ENCODE measurements at places on chromosomes 1 and 21. TPM values are rescaled to one million over a fixed set of nuclear protein-coding genes. Genes with fewer than 3 reads are reported as not detected.

GRCh38 chr1:100178091-100178490 is at the start of gene LRRC39:
Gene LRRC39 (minus strand): TSS chr1:100178256. CDS start chr1:100168516, 9,740 bp downstream.
- no peak for DNase-seq

- DNase-seq, result peak; percentile 38
These were observed 960 bp downstream of the RCAN1 start for GRCh38 chr21:34613679-34614627.

DNA sequence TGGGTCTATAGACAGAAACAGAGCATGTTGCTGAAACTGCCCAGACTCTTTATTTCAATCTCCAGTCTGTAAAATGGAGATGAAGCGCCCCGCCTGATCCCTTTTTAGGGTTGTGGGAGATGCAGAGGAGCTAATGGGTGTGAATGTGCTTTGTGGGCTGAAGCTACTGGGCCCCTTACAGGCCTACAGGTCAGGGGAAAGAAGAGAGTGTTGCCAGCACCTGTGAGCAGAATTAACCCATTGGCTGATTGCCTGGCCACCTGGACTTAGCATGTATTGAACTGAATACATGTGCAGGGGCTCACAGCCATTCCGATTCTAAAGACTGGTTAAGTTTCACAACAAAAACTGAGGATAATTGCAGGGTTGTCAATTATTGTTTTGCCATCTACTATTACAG is 13.9 kb upstream of the ATF3 start:
- no peak for DNase-seq

- no peak for DNase-seq
These were observed 19.5 kb upstream of the CYP4X1 start for GRCh38 chr1:47003896-47004403.

DNA sequence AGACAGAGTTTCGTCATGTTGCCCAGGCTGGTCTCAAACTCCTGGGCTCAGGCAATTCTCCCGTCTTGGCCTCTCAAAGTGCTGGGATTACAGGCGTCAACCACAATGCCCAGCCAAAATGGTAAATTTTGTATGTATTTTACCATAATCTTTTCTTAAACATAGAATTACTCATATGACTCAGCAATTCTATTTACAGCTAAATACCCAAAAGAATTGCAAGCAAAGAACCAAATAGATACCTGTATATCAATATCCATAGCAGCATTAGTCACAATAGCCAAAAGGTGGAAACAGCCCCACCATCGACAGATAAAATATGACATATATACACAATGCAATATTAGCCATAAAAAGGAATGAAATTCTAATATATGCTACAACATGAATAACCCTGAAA is 36.5 kb downstream of the TESK2 start:
- DNase-seq, result no peak

- no peak for DNase-seq
These were observed 47.2 kb upstream of the PRMT6 start for GRCh38 chr1:107009281-107009680.

- no peak for DNase-seq
These were observed 6.8 kb downstream of the FNDC5 start for GRCh38 chr1:32863881-32864245.

- DNase-seq, result no peak
These were observed 143.8 kb upstream of the KCTD3 start for GRCh38 chr1:215423288-215423687.

- no peak for DNase-seq
These were observed 33.6 kb upstream of the TNFSF18 start for GRCh38 chr1:173084292-173084691.

- DNase-seq, result peak; percentile 65
These were observed 506 bp downstream of the JUN start for GRCh38 chr1:58783090-58783992.

- DNase-seq, result no peak
These were observed 41.9 kb downstream of the CASQ2 start for GRCh38 chr1:115726570-115726969.

The DMRTA2 gene
- 24.9 TPM for total RNA-seq

The CNKSR1 gene
- total RNA-seq, result 1.3 TPM

The GPX7 gene
- total RNA-seq, result 12.7 TPM

The SPRR5 gene
- not detected for total RNA-seq

The HTR6 gene
- not detected for total RNA-seq
